Occipital lobe (tissue), 3 donors: ENCODE measurements at places on chromosomes 2 and 18.

DNA sequence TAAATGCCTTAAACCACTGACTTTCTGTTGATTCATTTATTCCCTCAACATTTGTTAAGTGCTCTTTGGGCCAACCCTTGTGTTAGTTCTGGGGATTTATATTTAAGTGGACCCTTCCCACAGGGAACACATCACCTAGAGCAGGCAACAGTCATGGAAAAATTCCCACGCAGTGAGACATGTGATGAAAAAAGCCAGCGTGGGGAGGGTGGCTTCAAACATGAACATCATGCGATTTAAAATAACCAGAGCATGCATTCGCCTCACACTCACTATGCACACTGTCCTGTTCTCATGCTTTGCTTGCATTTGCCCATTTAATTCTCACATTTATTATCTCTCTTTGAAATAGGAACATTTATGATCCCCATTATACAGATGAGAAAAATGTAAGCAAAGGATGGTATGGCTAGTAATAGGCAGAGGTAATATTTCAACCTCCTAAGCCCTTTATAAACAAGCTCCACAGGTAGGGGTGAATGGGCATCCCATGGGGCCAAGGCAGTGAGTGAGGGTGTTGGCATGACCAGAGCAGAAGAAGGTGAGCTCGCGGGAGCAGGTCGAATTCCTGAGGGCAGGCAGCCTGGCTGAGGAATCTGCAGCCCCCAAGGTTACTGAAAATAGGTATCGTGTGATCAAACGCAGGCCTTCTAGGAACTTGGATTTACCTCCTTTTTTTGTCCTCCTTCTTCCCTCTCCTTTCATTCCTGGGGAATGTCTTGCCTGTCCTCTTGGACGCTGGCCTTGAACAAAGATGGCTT, 297.8 kb downstream of the MYCN start:
- DNase-seq, result no peak

DNA sequence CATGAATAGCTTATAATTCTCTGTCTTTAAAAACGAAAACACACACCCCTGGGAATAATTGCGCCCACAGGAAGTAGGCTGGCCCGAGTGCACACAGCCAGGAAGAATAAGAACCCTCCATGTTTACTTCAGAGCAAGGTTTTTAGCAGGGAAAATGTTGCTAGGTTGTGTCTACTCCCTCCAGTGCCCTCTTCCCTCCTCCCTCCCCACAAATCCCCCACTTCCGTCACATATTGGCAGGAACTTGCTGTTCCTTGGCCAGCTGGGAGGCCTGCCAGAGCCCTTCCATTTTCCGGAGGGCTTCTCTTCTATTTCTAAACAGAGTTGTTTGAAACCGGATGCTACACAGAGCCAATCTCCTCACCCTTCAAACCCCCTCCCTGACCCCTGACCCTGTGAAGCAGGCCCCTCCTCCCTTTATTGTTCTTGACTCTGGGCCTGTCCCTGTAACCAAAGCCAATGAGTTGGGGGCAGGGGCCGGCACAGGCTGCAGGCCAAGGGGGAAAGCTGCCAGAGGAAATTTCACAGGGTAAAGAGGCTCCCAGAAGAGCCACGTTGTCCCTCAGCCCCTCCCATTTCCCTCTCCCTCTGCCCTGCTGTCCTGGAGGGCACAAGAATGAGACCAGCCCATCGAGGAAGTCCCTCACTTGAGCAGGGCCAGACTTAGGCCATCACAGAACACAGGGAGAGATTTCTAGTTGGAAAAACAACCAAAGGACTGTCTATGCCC, 49.8 kb upstream of the LGALSL start:
- DNase-seq, result peak; percentile 58

GRCh38 chr2:9385841-9386240, 37.5 kb downstream of the ITGB1BP1 start:
- DNase-seq, result no peak

DNA sequence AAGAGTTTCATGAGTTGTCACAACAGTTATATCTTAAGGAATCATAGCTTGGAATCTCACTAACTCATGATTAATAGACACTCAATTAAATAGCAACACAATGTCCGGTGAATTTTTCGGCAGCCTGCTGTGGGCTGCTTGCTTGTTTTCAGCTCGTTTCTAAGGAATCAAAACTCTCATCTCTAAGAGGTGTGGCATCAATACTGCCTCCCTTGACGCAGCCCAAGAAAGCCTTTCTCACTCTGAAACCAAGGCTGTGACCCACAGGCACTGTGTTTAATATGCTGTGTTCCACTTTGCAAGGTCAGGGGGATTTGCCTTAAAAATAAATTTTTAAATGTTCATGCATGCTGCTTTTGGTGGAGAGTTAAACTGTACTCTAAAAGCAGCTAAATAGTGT, 5.4 kb downstream of the DCC start:
- DNase-seq, result no peak

DNA sequence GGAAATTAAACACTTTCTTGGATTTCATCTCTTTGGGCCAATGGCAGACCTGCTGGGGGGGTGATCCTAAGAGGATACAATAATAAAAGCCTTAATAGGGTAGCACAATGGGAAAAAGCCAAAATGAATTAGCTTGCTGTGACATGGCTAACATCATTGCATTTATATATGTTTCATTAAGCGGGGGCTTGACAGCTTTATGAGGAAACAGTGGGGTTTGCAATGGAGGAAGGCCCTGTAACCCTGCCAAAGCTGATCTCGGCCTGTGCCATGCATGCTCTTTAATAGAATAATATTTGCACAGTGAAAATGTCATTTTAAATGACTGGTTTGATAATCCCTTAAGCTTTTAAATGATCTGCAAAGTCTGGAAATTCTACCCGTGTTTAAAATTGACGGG, 291.5 kb downstream of the SLC4A3 start:
- no peak for DNase-seq

- DNase-seq, result no peak
Observed at GRCh38 chr2:201126308-201127151, 10.6 kb downstream of the CFLAR start.

GRCh38 chr2:212644195-212644837, 105.7 kb upstream of the ERBB4 start:
- no peak for DNase-seq

GRCh38 chr2:210086292-210086691, 83.9 kb downstream of the RPE start:
- no peak for DNase-seq

GRCh38 chr2:206611736-206612135, 30.6 kb upstream of the FAM237A start:
- DNase-seq, result no peak

- DNase-seq, result no peak
Observed at GRCh38 chr2:168317282-168317681, 69.9 kb upstream of the STK39 start.

GRCh38 chr2:234364661-234365060, 132.2 kb downstream of the ARL4C start:
- no peak for DNase-seq

DNA sequence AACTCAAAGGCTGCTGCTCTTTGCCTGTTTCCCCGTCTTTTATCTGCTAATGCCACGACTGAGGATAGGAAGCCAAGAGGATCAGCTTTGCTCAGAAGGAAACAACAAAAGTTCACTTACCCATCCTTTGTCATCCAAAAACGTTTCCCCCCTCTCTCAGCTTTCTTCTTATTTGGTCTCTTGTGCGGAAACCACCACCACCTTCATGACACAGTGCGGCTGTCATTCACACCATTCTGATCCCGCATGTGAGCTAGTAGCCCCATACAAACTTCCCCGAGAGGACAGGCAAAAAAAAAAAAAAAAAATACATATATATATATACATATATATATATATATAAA, 656 bp downstream of the LRRTM4 start:
- no peak for DNase-seq

DNA sequence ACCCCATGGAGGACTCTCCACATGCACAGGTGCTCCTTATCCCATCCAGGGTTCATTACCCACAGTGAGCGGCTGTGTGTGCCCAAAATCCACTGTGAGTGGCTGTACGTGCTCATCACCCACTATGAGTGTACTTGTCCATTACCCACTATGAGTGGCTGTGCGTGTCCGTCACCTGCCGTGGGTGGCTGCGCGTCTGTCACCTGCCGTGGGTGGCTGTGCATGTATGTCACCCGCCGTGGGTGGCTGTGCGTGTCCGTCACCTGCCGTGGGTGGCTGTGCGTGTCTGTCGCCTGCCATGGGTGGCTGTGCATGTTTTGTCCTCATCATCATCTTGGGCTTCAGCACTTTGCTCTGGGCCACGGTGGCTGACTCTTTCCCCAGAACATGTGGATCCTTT, 78.6 kb upstream of the FN1 start:
- DNase-seq, result no peak
